ENCODE measurements at places on chromosomes 11 and 22.

DNA sequence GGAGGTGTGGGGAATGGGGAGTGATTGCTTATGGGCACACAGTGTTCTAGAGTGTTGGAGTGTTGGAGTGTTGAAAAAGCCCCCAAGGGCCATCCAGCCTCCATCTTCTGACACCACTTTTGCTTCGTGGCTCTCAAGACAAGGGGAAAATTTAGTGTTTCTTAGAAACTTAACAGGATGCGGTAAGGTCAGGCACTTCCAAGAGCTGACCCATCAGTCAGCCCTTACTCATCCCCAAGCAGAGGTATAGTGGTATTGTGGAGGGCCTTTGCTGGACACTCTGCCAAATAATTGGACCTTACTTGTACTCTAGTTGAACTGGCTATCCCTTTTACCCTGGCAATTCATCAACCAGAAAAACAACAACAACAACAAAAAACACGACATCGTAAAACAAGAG is 14.8 kb upstream of the ALDH3B2 start:
- no peak for DNase-seq

DNA sequence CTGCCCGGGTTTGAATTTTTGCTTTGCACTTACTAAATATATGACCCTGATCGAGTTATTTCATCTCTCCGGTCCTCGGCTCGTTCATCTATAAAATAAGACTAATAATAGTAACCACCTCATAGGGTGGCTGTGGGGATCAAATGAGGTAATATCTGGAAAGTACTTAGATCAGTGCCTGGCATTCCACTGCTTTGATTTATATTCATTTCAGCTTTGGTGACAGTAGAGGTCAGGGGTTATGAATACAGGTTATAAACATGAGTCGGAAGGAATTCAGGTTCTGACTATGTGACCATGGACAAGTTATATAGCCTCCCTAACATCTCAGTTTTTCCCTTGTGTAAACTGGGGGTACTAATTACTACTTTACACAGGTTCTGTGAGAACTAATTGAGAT is 2.9 kb upstream of the TEAD1 start:
- DNase-seq = no peak

DNA sequence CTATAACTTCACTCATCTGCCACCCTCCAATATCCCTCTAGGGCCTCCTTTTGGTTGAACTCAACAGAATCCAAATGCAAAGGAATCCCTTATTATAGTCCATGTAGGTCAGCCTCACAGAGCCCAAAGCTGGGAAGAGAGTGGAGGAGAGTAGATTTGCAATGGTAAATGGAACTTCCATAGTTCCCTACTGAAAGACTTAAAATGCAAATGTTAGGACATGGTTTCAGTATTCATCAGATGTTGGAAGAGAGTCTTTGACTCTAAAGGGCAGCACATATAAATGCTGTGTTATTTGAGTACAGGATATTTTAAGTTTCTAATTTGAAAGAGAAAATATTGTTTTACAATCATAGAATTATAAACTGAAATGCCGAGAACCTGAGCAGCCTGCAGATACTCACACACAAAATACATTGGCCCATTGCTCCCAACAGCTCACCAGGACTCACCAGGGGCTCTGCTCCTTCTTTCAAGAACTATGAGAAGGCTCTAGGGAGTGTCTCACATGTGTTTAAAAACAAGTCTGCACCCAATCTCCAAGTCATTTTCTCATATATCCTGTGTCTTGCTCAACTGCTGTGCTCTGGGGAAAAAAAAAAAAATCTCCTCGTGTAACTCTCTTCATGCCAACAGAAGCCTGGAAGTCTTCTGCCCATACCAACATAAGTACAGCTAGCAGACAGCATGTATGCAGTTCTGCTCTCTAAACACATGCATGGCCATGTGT is 39.6 kb downstream of the SYT9 start:
- DNase-seq = no peak

GRCh38 chr11:36719358-36720107 is 121.5 kb upstream of the RAG2 start:
- DNase-seq = no peak

DNA sequence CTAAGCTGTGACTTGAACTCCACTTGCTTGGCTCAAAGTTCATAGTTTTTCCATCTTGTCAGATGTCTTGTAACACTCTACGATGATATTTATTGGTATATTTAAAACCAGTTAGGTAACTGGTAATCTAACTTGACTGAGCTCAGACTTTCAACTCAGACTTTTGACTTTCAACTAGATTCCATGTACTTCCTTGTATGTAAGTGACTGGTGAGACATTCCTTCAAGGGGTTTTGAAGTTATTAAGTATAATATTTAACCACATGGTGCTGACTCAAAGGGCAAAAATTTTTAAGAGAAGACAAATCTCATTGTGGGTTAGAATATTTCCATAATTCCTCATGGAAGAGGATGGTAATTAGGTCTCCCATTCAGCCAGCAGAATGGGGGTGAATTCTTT is 631.3 kb upstream of the ANO5 start:
- DNase-seq = no peak

Data from esophagus squamous epithelium (tissue), 5 donors.